Activated CD4-positive, alpha-beta T cell treated with anti-CD3 and anti-CD28 coated beads, Interleukin-10, Interleukin-2, amounts not matched to agents 100 ng/mL and 50 ng/mL, durations not matched to agents 16 hours and 8 hours (primary cell): ENCODE measurements at places on chromosomes 5 and 9.

DNA sequence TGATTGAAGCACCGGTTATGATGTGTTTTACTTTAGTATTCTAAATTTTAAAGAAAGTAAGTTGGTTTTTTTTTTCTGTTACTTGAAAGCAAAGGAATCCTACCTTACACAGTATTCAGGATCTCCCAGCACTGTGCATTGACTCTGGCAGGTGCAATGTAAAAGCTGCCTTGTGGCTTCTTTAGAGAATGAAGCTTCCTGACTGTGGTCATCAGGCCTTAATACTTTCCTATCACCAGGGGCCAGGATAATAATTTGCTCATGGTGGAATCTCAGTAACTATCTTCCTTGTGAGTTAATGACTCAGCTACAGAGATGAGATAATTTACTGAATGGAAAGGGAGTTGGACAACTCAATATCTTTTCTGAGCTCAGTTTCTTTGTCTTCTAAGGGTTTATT lies 435.5 kb upstream of the ZNF608 start:
- DNase-seq, result no peak

- no peak for DNase-seq
These were observed 13.7 kb upstream of the MTAP start for GRCh38 chr9:21788752-21789151.

DNA sequence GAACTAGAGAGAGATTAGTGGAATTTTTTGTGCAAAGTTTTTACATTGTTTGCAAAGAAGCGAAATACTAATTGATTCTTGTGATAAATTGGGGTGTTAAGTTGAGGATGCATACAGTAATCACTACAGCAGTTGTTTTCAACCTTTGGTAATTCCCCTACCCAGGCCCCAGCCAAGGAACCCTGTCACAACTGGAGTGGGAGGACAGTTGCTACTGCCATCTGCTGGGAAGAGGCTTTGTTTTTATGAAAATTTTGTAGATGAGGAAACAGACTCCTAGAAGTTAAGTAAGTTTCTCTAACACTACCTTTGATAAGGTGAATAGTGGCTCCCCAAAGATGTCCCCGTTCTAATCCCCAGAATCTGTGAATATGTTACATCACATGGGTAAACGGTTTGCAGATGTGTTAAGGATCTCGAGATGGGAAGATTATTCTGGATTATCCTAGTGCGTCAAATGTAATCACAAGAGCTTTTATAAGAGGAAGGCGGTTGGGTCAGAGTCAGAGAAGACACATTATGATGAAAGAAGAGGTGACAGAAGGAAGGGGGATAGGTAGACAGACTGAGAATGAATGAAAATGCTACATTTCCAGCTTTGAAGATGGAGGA lies 34.0 kb upstream of the PPP1R2B start:
- peak; percentile 45 for DNase-seq

- DNase-seq, result peak; percentile 79
These were observed 163.9 kb downstream of the CEMIP2 start for GRCh38 chr9:71604197-71605063.

- no peak for DNase-seq
These were observed 19.6 kb downstream of the CRB2 start for GRCh38 chr9:123375469-123376132.

DNA sequence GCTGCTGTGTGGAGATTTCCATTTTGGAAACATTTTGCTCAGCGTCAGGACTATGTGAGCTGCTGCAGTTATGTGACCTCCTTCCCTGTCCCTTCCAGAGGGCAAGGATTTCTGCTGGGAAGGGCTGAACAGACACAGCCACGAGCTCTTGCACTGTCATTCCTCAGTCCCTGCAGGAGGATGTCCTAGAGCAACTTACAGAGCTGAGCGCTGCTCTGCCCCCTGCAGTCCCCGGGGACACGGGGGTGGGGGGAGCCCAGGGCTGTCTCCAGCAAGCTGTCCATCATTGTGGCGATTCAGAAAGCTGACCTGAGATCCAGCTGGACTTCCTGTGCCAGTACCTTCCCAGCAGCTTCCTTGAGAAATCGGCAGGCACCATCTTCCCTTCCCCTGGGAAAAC lies 28.0 kb upstream of the MAP1B start:
- no peak for DNase-seq

- DNase-seq, result peak; percentile 53
These were observed 1.4 kb downstream of the STING1 start for GRCh38 chr5:139481122-139481533.

- no peak for DNase-seq
These were observed 37.6 kb downstream of the ROPN1L start for GRCh38 chr5:10479154-10479721.

- DNase-seq, result no peak
These were observed 37.6 kb upstream of the SETD9 start for GRCh38 chr5:56871777-56872176.

- DNase-seq, result no peak
These were observed 4.7 kb downstream of the ERCC6L2 start for GRCh38 chr9:95880021-95880690.

DNA sequence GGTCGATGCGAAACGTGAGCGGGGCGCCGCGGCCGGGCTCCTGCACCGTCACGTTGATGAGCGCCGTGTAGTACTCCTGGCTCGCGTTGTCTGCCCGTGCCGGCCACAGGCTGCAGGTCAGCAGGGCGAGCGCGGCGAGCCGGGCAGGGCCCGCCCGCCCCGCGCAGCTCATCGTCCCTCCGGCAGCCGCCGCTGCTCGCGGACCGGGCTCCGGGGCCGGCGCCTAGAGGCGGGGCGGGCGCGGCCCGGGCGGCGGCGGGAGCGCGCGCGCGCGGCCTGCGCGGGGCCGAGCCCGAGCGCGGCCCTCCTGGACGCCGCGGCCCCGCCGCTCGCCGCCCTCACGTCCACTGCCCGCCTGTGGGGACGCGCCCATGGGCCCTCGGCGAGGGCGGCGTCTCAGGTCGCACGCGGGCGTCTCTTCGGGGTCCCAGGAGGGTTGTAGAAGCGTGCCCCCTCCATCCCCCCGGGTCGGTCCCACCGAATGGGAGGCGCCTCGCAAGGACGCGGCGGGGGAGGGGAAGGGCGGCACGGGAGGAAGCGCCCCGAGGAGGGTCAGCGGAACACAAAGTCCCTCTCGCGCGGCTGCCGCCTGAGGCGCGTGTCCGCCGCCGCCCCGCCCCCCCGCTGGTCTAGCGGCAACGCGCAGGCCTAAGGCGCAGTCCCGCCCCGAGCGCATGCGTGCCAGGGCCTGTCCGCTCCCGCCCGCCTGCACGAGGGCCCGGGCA lies at the start of gene RNF130:
Gene RNF130, minus strand, starts transcription at position 229 of the 725 bp plus-strand sequence. Its CDS starts 57 bp downstream, at position 172.
- peak; percentile 87 for DNase-seq

DNA sequence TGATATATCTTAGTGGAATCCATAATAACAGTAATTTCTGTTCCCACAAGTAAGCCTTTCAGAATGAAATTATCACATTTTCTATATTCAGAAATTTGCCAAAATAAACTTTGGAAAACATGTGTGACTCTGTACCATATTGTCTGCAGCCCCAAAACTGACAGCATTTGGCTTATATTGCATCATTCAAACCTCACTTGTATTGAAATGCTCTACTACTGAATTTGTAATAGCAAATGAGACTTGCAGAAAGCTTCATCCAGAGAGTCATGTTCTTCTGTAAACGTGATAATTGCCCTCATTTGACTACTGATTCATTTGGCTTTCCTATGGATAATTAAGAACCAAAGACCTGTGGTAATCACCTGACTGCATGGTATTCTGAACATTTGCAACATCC lies 1249.5 kb upstream of the CDH18 start:
- no peak for DNase-seq
